ENCODE measurements at places on chromosomes 7 and 10. TPM values are rescaled to one million over a fixed set of nuclear protein-coding genes. Genes with fewer than 3 reads are reported as not detected.
A peak's percentile ranks its signal among the peaks of the same experiment; 100 is the strongest.

DNA sequence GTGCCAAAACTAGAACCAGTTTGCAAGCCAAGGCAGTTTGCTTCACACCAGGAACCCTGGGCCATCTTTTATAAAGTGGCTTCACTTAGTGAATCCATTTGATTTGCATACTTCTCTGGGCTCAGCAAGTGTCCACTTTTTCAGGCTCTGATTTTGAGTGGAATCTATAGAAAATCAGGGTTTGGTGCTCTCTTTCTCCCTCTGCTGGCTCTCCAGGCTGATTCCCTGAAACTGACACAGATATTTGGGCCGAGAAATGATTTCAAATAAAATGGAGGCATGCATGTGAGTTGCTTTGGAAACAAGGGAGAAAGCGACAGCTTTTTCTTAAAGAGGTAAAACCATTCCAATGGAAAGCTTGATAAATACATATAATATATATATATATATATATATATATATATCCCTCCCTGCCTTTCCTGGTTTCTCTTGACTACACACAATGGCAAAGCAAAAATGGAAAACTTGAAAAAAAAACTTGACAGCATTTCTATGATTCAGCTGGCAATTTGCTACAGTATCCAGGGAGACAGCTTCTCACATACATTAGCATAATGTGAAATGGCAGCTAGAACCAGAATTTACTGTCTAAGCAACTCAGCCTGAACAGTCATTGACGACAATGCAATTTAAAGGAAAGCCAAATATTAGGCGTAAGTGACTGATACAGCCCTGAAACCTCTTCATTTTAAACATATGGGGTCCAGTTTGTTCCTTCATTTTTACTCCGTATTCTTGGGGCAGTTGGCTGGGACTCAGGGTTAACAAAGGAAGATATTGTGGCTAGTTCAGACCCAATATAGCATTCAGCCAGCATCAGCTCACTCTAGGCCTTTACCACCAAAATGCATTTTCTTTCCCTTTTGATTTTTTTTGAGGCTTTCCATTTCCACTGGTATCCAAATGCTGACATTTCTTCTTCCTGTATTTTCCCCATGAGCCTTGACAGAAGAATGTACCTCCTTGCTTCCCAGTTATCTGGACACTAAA is 188.5 kb downstream of the TMEM178B start:
- peak; percentile 29 for DNase-seq
- no peaks in the 10 kb centered on the region for H3K4me1 ChIP-seq
- H3K27ac ChIP-seq, result no peak overlapping the region
- no peak overlapping the region for H3K4me3 ChIP-seq
- no peaks in the 10 kb centered on the region for H3K36me3 ChIP-seq
- H3K27me3 ChIP-seq, result no peaks in the 10 kb centered on the region

- H3K4me1 ChIP-seq, result peaks cover 35% of the 10 kb centered on the region
- H3K27ac ChIP-seq, result peak overlapping the region; percentile 90
- no peaks in the 10 kb centered on the region for H3K27me3 ChIP-seq
- DNase-seq, result peak; percentile 91
Measured at GRCh38 chr7:2757904-2758672, 70.1 kb downstream of the AMZ1 start.

- no peaks in the 10 kb centered on the region for H3K4me1 ChIP-seq
- DNase-seq, result no peak
- H3K27ac ChIP-seq, result no peak overlapping the region
- H3K27me3 ChIP-seq, result no peaks in the 10 kb centered on the region
Measured at GRCh38 chr7:30815951-30816644, 44.9 kb downstream of the MINDY4 start.

- H3K4me3 ChIP-seq, result no peak overlapping the region
- H3K27ac ChIP-seq, result no peak overlapping the region
- no peaks in the 10 kb centered on the region for H3K4me1 ChIP-seq
- DNase-seq, result no peak
- peaks cover 3% of the 10 kb centered on the region for H3K27me3 ChIP-seq
- H3K36me3 ChIP-seq, result no peaks in the 10 kb centered on the region
Measured at GRCh38 chr10:85532773-85533172, 833.8 kb downstream of the GRID1 start.

DNA sequence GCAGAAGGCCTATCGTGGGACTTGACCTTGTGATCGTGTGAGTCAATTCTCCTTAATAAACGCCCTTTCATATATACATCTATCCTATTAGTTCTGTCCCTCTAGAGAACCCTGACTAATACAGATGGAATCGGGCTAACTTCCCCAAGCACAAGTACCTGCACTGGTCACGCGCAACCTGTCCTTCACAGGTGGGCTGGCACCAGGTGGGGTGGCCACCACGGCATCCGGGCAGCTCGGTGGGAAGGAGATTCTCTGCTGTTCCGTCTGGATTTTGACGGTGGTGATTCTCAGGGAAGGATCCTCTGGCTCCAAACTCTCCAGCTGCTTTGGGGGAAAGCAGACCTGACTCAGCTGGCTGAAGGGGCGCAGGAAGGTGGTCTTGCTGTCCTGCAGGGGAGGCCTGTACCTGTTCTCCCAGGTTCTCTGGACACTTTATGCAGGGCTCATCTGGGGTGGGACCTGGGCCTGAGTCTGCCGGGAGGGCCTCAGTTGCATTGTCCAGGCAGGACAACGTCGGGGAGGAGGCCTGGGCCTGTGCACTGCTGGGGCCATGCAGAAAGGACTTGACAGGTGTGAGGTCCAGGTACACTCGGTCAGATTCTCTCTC is 61.1 kb downstream of the VWA2 start:
- H3K4me1 ChIP-seq, result peaks cover 7% of the 10 kb centered on the region
- DNase-seq, result no peak
- no peaks in the 10 kb centered on the region for H3K36me3 ChIP-seq
- no peak overlapping the region for H3K4me3 ChIP-seq
- H3K27me3 ChIP-seq, result no peaks in the 10 kb centered on the region

GRCh38 chr7:2288503-2288902 is 25.7 kb downstream of the SNX8 start:
- no peaks in the 10 kb centered on the region for H3K27me3 ChIP-seq
- no peaks in the 10 kb centered on the region for H3K4me1 ChIP-seq
- no peaks in the 10 kb centered on the region for H3K36me3 ChIP-seq

GRCh38 chr10:8273749-8274148 is 219.3 kb downstream of the GATA3 start:
- H3K27ac ChIP-seq, result no peak overlapping the region
- no peaks in the 10 kb centered on the region for H3K4me1 ChIP-seq
- H3K27me3 ChIP-seq, result no peaks in the 10 kb centered on the region
- no peak overlapping the region for H3K4me3 ChIP-seq
- H3K36me3 ChIP-seq, result no peaks in the 10 kb centered on the region

GRCh38 chr10:31101123-31101522 is 69.5 kb upstream of the ZNF438 start:
- H3K27ac ChIP-seq, result no peak overlapping the region
- DNase-seq, result no peak
- no peaks in the 10 kb centered on the region for H3K27me3 ChIP-seq
- no peaks in the 10 kb centered on the region for H3K36me3 ChIP-seq

DNA sequence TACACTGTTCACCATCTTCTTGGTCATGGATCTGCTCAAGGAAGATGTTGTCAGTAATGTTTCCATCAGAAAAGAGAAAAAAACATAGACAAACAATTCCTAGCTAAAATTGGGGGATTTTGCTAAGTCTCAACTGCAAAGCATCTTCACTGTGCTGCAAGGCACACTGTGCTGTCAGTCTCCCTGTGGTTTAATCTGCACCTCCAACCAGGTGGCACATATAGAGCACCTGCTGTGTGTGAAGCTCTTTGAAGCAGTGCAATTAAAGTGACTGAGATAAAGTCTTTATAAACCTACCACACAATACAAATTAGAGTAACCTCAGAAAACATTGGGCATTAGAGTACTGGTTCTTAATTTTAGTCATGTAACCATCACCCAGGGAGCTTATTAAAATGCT is 6.3 kb downstream of the NRAP start:
- no peak for DNase-seq
- no peaks in the 10 kb centered on the region for H3K27me3 ChIP-seq
- no peak overlapping the region for H3K27ac ChIP-seq
- no peak overlapping the region for H3K4me3 ChIP-seq
- no peaks in the 10 kb centered on the region for H3K4me1 ChIP-seq

- H3K27me3 ChIP-seq, result peaks cover 68% of the 10 kb centered on the region
- no peak overlapping the region for H3K4me3 ChIP-seq
- no peak overlapping the region for H3K27ac ChIP-seq
- H3K4me1 ChIP-seq, result no peaks in the 10 kb centered on the region
Measured at GRCh38 chr10:2604891-2605290, 462.5 kb upstream of the PFKP start.

DNA sequence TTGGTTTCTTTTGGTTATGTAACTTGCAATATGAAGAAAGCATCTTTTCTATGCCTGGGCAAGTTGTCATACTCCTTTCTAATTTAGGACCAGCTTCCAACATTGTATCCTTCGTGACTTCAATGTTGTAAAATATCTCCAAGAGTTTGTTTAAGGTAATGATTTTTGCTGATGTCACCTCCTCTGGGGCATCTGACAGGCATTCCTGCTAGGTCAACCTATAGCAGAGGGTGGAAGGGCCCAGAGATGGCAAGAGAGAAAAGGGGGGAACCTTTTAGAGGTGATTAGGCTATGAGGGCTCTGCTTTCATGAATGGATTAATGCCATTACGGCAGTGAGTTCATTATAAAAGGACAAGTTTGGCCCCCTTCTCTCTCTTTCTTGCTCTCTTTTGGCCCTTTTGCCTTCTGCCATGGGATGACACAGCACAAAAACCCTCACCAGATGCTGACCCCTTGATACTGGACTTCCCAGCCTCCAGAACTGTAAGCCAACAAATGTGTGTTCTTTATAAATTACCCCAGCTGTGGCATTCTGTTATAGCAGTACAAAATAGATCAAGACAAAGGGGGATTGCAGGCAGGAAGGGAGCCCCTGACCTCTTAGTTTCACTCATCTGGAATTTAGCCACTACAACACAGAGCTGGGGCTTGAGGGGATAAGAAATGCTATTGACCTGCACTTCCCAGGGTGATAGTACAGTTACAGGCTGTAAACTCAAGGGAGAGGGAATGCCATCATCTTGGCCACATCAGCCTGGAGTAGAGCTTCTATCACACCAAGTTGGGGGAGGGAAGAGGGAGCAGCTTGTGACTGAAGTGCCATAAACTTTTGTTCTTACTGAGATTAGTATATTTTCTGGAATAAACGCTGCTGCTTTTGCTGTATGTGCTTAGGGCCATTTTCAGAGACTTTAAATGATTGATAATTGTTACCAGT is 195.9 kb downstream of the CFTR start:
- no peaks in the 10 kb centered on the region for H3K36me3 ChIP-seq
- H3K27me3 ChIP-seq, result no peaks in the 10 kb centered on the region
- H3K27ac ChIP-seq, result no peak overlapping the region
- H3K4me1 ChIP-seq, result no peaks in the 10 kb centered on the region
- H3K4me3 ChIP-seq, result no peak overlapping the region
- no peak for DNase-seq

- no peaks in the 10 kb centered on the region for H3K27me3 ChIP-seq
- no peaks in the 10 kb centered on the region for H3K4me1 ChIP-seq
- no peak overlapping the region for H3K27ac ChIP-seq
- no peak overlapping the region for H3K4me3 ChIP-seq
- peaks cover 43% of the 10 kb centered on the region for H3K36me3 ChIP-seq
Measured at GRCh38 chr7:90383861-90384260, 19.4 kb upstream of the CLDN12 start.

- no peak overlapping the region for H3K4me3 ChIP-seq
- peak; percentile 10 for DNase-seq
- peaks cover 3% of the 10 kb centered on the region for H3K27me3 ChIP-seq
- no peaks in the 10 kb centered on the region for H3K4me1 ChIP-seq
Measured at GRCh38 chr10:49080071-49080470, 35.3 kb downstream of the VSTM4 start.

- peak; percentile 62 for DNase-seq
- H3K4me1 ChIP-seq, result peaks cover 5% of the 10 kb centered on the region
- no peak overlapping the region for H3K27ac ChIP-seq
- no peaks in the 10 kb centered on the region for H3K27me3 ChIP-seq
- no peak overlapping the region for H3K4me3 ChIP-seq
- no peaks in the 10 kb centered on the region for H3K36me3 ChIP-seq
Measured at GRCh38 chr7:148264933-148265557, 325.5 kb upstream of the C7orf33 start.

DNA sequence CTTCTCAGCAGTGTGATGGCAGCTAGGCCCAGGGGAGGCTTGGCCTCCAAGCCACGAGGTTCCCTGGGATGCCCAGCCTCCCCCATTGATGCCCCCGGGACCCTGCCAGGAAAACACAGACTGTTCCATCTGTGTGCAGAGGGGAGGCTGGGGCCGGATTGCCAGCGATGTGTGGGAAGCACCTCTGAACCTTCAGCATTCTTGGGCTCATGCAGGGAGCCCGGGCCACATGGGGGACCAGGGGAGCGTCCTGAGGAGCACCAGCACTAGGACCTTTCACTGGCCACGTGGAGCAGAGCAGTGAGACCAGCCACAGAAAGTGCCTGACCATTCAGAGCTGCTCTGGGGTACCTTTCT is 2.6 kb downstream of the IMPDH1 start:
- no peak for DNase-seq
- H3K4me1 ChIP-seq, result peaks cover 39% of the 10 kb centered on the region
- H3K27ac ChIP-seq, result peak overlapping the region; percentile 29
- peaks cover 4% of the 10 kb centered on the region for H3K36me3 ChIP-seq

DNA sequence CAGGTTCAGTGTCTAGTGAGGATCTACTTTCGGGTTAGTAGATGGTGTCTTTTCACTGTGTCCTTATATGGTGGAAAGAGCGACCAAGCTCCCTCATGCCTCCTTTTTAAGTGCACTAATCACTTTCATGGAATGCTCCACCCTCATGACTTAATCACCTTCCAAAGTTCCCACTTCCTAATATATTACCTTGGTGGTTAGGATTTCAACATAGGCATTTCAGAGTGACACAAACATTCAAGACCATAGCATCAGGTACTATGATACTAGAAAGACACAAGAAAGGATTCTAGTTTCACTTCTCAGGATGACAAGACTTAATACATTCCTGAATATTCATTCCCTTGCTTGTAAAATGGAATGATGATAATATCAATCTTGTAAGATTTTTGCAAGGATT is 119.1 kb upstream of the FAM3C start:
- H3K36me3 ChIP-seq, result no peaks in the 10 kb centered on the region
- no peak for DNase-seq
- H3K4me3 ChIP-seq, result no peak overlapping the region

CRPPA gene
- total RNA-seq, result 0.15 TPM

INSYN2A gene
- not detected for total RNA-seq

JAKMIP3 gene
- total RNA-seq, result 2.0 TPM

MSMB gene
- total RNA-seq, result not detected
